ENCODE measurements at places on chromosomes 3 and 15. TPM values are rescaled to one million over a fixed set of nuclear protein-coding genes. Genes with fewer than 3 reads are reported as not detected.

The OTOL1 gene
- not detected for total RNA-seq

GRCh38 chr3:12300137-12300536, 11.3 kb downstream of the PPARG start:
- DNase-seq = no peak

The GABRB3 gene
- not detected for total RNA-seq

- no peak for DNase-seq
These were observed 325.6 kb upstream of the AZI2 start for GRCh38 chr3:28674212-28674611.

DNA sequence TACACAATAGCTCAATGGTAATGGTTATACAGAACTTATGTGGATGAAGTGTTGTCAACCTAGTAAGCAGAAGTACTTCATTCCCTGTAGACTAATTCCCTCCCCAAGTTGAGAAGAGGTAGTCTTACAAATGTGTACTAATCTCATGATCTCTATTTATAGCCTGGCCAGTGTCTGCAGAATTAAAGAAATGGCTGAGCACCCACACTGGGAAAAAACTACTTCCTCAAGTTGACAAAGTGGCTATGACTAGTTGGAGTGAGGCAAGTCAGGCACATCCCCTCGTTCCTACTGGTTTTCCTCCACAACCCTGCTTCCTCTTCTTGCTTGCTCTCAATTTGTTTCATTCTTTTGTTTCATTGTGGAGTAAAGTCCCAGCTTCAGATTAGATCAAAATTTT, 566.7 kb upstream of the ZNF717 start:
- no peak for DNase-seq

DNA sequence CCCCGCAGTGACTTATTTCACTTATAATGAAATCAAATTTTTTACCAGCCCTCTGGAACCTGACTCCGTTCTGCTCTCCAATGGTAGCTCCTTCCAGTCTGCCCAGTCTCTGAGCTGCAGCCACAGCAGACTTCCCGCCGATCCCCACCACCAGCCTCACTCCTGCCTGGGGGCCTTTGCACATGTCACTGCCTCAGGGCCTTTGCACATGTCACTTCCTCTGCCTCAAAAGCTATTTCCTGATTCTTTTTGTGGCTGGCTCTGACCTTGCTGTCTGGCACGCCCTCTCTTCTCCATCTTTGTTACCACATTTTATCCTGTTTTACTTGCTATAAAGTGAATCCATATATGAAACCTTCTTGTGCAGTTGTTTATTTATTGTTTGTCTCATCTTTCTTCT, 277.4 kb downstream of the EPHB1 start:
- no peak for DNase-seq

The ARHGEF26 gene
- total RNA-seq = not detected

DNA sequence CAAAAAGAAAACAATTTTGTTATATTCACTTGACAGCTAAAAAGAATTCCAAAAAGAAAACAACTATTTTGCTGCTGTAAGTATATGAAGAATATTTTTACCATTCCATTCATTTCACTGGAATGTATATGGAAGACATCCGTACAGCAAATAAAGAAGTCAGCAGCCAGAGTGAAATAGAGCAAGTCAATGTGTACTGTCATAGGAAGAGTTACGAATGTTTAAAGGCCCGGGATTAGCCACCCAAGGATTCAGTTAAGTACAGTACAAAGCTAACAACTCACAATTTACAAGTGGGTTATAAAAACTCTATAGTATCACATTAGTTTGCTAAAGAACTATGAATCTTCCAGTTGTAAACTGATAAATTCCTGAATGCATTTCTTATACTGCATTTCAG, 14.4 kb upstream of the XXYLT1 start:
- no peak for DNase-seq

GRCh38 chr3:171317171-171317570, 143.0 kb downstream of the TNIK start:
- no peak for DNase-seq

The PDZRN3 gene
- not detected for total RNA-seq
